ENCODE measurements at places on chromosomes 13 and 19. TPM values are rescaled to one million over a fixed set of nuclear protein-coding genes. Genes with fewer than 3 reads are reported as not detected.
A peak's percentile ranks its signal among the peaks of the same experiment; 100 is the strongest.

The PTH2 gene
- total RNA-seq, result not detected

The NLRP13 gene
- total RNA-seq, result not detected

GRCh38 chr19:1455336-1456120 lies 5.6 kb downstream of the APC2 start:
- H3K27ac ChIP-seq, result peak overlapping the region; percentile 30
- peak overlapping the region; percentile 50 for H3K4me3 ChIP-seq
- no peaks in the 10 kb centered on the region for H3K36me3 ChIP-seq
- H3K27me3 ChIP-seq, result no peaks in the 10 kb centered on the region
- no peaks in the 10 kb centered on the region for H3K4me1 ChIP-seq
- peak; percentile 93 for DNase-seq

GRCh38 chr13:20840568-20840967 lies 62.0 kb downstream of the XPO4 start:
- H3K27me3 ChIP-seq, result no peaks in the 10 kb centered on the region
- no peak overlapping the region for H3K4me3 ChIP-seq

DNA sequence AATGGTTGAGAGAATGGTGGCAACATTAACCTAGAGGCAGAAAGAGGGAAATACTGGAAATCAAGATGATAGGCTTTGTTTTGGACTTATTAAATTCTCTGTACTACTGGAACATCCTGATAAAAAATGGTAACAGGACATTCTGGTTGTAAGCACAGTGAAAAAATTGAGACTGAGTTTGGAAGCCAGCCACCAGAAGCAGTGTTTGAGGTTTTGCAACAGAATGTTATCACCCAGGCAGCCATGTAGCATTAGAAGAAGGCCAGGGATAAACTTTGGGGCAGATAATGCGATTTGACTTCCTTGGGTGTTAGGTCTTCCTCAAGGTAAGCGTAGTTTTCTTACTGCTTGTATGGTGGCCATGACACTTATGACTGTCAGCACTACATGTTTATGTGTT lies 307.4 kb downstream of the ATP8A2 start:
- H3K36me3 ChIP-seq, result no peaks in the 10 kb centered on the region
- no peak overlapping the region for H3K27ac ChIP-seq
- peaks cover 54% of the 10 kb centered on the region for H3K27me3 ChIP-seq
- no peak for DNase-seq
- H3K4me3 ChIP-seq, result no peak overlapping the region

The MAST3 gene
- 15.8 TPM for total RNA-seq

DNA sequence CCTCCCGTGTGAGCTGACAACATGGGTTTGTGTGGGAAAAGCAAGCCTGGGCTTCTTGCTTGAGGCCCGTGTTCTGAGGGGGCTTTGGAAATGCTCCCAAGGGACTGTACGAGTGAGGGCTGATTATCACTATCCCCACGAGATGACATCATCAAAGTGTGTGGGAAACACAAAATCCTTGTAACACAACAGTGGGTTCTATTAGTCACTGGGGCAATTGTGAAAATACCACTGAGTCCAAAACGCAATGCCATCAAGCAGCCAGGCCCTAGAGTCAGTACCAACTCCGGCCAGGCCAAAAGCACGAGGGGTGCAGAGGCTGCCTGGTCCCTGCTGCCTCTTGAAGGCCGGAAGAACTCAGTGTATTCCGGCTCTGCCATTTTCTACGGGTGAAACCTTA lies 29.6 kb downstream of the CAPS start:
- H3K27me3 ChIP-seq, result no peaks in the 10 kb centered on the region
- no peaks in the 10 kb centered on the region for H3K36me3 ChIP-seq
- H3K4me1 ChIP-seq, result no peaks in the 10 kb centered on the region
- no peak overlapping the region for H3K4me3 ChIP-seq

Measured in PC-9 (cell line).